ENCODE measurements at places on chromosomes 2 and 18.

DNA sequence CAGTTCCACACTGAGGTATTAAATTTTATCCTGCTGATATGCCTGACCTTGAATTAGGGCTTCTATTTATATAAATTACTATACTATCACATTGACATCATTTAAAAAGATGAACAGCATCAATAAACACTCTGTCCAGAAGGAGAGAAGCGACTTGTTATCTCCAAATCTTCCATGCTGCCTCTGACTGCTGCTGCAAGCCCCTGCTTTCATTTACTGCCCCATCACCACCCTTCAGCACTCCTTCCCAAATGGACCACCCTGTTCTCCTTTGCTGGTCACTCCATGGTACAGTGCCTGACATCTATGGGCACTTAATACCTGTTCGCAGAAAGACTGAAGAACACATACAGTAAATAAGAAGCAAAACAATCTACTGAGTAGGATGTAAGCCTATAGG is 48.1 kb downstream of the KLF7 start:
- DNase-seq, result no peak

DNA sequence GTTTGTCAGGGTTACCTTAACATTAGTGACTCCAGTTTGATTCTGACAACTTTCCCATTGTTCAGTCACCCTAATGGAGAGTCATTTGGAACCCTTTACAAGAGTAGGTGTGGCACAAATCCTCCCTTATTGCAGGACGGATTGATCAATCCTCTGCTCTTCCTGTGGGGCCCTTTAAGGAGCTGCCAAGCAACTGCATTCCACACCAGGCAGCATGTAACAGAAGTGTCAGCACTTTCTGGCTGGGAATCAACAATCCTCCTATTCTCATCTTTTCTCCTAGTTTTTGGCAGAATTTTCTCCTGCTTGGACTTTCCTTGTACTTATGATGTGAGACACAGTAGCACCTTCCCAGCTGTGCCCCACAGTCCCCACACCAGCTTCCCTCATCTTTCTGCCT is 177.8 kb downstream of the ST6GAL2 start:
- no peak for DNase-seq

DNA sequence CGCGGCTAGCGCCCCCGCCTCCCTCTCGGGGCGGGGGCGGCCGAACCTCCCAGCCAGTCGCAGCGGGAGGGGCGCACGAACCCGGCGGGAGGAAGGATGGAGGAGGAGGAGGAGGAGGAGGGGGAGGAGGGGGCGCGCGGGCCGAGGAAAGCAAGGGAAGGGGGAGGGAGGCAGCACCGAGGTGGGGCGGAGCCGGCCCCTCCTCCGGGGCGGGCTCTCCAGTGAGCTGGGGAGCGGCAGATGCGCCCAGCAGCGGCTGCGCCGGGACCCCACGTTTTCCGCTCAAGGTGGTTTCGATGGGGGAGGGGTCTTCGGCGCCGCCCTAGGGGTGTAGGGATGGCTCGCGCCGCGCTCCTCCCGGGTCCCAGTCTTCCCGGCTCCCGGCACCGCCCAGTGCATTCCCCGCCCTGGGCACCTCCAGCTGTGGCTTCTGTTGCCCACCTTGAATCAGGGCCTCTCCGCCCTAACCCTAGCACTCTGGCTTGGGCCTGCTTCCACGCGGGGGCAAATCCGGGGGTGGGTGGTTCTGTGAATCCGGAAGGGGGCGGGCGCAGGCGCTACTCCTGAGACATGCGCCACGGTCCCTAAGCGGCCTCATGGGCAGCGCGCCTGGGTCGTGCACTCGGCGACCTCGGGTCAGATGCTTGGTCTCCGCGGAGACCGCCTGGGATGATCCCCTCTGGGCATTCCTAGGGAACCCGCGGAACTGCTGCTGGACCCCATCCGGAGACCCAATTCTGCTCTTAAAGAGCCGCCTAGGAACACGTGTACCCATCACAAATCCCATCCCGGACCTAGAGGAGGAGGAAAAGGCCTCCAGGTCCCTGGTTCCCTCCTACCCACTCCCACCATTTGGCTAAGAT is at the start of gene FBXO41:
Gene FBXO41, minus strand, starts transcription at position 183 of the 863 bp plus-strand sequence. CDS start 14,848 bp downstream, outside the sequence.
- peak; percentile 54 for DNase-seq

GRCh38 chr18:75429975-75430374 is 2.5 kb upstream of the SMIM21 start:
- no peak for DNase-seq

DNA sequence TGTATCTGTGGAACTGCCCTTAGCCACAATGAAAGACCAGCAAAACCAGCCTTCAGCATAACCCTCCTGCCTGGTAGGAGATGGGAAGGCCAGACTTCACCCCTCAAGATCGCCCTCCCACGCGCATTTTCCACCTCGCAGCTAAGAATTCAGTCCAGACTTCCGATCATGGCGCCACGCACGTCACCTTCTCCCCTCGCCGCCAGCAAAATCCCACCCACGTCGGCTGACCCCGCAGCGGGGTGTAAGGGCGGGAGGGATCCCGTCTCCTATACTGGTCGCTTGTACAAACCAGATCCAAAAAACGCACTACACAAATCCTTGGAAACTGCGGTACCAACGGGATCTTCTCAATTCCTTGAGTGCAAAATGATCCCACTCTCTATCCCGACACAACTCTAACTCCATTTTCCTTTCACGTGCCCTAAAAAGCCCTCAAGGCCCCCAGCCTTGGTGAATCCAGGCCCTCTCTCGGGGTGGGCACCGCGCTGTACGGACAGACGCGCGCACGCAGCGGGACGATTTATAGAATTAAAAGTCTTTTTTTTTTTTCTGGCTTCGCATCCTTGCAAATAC is 1.0 kb upstream of the BMPR2 start:
- no peak for DNase-seq

DNA sequence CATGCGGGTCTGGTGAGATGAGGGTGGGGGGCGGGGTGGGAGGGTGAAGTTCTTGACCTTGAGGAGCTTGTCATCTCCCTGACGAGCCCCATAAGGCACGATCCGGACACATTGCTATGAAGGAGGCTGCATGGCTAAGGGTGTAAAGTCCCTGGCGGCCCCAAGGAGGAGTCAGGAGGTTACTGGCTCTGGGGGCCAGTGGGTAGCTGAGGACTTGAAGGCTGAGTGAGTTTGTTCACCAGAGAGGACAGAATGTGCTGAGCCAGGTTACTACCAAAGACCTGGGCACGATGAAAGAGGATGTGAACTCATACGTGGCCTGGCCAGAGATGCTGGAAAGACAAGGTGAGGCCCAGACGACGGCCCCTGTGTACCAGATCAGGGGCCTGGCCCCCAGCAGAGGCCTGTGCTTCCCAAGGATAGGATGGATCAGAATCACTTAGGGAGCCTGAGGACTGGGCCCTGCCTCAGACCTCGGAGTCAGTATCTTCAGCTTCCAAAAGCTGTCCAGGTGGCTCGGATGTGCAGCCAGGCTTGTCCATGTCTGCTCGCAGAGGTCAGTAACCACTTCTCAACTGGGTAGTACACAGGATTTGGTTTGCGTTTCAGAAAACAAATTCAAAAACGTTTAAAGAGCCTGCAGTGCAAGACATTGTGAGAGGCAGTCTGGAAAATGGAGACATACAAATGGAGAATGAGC is 110.9 kb downstream of the RNF144A start:
- no peak for DNase-seq

DNA sequence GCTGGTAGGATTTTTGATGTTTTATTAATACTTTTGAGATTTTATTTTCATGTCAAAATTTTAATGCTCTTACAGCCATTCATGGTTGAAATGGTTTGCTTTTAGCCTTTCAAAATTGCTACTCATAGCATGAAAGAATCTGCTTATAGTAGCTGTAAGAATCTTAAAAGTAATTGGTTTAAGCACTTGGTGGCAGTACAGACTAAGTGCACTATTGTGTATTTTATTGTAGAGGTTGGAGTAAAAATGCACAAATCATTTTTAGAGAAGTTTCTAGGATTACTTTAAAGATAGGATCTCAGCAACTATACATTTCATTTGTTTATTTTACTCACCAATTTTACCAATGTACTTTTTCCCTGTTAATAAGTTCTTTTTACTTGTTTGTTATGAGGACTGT is 205.8 kb downstream of the SPAG16 start:
- no peak for DNase-seq

DNA sequence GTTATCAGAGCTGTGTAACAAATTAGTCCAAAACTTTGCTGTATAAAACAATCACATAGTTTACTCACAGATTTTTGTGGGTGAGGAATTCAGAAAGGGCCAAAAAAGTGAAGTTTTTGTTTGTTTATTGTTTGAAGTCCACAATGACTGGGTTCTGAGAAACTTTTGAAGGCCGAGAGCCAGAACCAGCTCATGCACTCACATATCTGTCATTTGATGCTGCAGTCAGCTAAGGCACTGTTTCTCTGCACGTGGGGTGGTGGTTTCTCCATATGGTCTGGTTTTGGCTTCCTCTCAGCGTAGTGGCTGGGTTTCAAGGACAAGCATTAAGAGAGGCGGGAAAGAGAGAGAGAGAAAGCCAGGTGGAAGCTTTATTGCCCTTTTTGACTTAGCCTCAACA is 131.8 kb downstream of the TWIST2 start:
- no peak for DNase-seq

DNA sequence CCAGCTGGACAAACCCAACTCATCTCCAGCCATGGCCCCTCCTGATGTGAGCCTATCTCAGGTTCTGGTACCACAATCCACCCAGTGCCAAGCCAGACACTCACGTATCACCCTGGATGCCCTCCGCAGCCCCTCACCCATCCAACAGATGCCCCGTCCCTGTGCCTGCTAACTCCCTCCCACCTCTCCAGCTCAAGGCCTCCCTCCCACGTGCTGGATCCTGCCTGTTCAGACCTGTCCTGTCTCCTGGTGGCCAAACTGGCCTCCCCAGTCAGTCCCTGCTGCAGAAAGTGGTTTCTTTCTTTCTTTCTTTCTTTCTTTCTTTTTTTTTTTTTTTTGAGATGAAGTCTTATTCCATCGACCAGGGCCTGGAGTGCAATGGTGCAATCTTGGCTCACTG is 86.2 kb downstream of the RRM2 start:
- no peak for DNase-seq

- no peak for DNase-seq
Observed at GRCh38 chr2:40062381-40062780, 283.3 kb upstream of the THUMPD2 start.

DNA sequence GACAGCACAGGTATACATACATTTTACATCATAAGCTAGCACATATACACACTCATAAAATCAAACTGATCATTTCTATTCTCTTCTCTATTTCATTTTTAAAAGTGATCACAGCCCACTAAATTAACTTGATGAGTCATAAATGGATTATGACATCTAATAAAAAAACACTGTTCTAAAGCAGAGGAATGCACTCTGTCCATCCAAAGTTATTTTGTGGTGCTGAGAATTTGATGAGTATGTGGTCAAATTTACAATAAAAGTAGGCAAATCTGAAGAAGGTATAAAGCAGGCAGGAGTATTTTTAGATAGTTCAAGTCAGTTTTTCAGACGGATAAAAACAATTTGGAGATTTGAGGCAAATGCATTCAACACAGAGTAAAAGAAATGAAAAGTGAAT is 104.4 kb downstream of the NOL4 start:
- no peak for DNase-seq

- no peak for DNase-seq
Observed at GRCh38 chr18:38367473-38367872, 801.9 kb upstream of the CELF4 start.
